Uterus (tissue), 4 donors: ENCODE measurements at places on chromosomes 5 and 9. TPM values are rescaled to one million over a fixed set of nuclear protein-coding genes. Genes with fewer than 3 reads are reported as not detected.

GLRA1 gene
- not detected for total RNA-seq

NRARP gene
- total RNA-seq: 16.5 TPM

- peak; percentile 63 for DNase-seq
Measured at GRCh38 chr5:143142596-143143435, 260.7 kb downstream of the NR3C1 start.

DNA sequence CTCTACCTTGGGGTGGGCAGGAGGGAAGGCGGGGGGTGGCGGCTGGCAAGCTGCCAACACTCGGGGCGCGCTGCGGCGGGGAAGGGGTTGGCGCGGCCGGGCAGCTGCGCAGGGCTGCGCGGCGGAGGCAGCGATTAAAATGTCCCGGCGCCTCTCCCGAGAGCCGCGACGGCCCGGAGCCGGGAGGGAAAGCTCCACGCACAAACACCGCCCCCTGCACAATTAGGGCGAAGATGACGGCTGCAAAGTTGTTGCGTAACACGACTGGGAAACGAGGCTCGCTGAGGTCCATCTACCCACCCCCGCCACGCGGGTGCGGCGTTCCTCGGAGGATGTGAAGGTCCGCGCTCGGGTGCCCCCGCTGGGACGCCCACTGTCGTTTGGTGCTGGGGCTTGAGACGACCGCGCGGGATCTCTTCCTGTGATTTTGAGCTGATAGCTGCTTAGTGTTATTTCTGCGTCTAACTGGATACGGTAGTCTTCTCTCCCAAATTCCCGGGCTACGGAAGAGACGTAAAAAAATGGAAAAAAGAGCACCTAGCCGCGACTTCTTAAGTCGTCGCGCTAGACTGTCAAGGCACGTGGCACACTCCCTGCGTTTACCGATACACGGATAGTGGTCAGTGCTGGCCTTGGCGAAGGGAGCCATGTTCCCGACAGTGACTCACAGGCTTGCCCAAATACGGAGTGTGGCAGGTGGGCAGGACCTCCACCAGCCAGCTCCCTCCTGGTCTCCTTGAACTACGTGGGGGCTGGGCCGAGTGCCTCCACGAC is 958 bp upstream of the NFIL3 start:
- peak; percentile 92 for DNase-seq

PDE6A gene
- not detected for total RNA-seq

DNA sequence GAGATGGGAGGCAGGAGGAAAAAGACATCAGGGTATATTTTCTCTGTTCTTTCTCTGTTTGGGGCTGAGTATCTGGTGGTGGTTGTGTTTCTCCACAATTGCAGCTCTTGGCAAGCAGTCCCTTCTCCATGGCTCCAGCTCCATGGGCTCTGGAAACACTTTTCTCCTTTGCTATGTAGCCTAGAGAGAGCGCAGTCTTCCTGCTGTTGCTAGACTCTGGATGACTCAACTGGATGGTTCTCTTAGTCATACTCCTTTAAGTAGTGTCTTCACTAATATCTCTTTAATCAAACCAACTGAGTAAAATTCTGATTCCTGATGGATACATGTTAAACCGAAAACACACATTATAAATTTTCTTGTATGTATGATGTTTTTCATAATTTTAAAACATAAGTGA is 3.3 kb upstream of the PLGRKT start:
- no peak for DNase-seq
